ACHN (cell line): ENCODE measurements at places on chromosomes 3 and 15.

GRCh38 chr3:105869861-105870755, 1.3 kb upstream of the CBLB start:
- no peak for DNase-seq

DNA sequence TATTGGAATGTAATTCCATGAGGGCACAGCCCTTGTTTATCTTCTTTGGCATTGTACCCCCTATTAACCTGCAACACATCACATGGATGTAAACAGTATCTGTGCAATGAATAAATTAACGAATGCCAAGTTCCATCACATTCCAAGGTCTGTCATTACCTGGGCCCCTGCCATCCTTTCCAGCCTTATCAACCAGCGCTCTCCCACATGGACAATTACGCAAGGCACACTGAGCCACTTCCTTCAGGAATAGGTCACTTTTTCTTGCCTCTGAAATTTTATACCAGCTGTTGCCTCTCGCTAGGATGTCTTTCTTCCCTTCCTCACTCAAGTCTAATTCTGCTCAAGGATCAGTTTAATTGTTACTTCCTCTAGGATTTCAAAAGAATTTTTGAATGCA, 1051.8 kb upstream of the CFAP20DC start:
- no peak for DNase-seq

DNA sequence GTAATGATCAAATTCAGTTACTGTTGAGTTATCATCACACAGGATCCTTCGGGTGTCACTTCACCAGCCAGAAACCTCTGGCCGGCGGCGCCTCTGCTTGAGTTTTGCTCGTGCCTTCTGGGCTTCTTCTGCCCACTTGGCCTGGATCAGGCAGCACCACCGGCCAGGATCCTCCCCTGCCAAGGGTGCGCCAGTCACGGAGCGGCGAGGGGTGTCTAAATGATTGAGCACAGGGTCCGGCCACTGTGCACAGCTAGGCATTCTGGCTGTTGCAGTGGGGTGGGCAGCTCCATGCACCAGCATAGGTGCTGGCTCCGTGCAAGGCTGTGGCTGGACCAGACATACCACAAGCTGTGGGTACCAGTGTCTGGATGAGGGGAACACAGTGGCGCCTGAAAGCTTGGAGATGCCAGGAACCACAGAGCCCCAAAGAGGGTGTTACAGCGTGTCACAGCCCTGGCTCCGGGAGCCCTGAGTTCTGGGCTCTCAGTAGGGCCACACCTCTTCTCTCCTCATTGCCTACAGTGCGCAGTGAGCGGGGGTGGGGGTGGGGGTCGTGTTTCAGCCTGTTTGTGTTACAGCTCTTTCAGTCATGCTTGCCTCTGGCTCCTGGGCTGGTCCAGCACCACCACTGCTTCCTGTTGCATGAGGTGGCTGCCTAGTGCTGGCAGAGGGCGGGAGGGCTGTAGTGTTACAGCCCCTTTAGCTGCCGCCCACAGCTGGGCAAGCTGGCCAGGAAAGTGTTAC, 169.4 kb downstream of the FNDC3B start:
- peak; percentile 34 for DNase-seq

- DNase-seq = no peak
Measured at GRCh38 chr15:93372865-93373223, 283.8 kb upstream of the RGMA start.

DNA sequence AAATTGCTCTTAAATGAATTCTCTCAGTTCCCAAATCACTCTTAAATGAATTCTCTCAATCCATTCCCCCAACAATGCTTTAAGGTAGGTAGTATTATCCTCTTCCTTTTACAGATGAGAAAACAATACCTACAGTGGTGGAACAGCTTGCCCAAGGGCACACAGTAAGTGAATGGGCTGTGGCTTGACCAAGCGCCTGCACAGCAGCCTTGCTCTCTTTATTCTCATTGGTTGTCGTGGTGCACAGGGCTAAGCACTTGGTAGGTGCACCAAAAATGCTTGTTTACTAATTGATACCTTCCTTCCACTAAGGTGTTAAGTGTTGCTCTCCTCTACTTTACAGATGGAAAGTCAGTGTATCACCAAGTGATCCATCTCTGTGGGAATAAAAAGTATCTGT, 43.3 kb downstream of the FAM43A start:
- no peak for DNase-seq
